ENCODE measurements at places on chromosomes 6 and 20.
A peak's percentile ranks its signal among the peaks of the same experiment; 100 is the strongest.

DNA sequence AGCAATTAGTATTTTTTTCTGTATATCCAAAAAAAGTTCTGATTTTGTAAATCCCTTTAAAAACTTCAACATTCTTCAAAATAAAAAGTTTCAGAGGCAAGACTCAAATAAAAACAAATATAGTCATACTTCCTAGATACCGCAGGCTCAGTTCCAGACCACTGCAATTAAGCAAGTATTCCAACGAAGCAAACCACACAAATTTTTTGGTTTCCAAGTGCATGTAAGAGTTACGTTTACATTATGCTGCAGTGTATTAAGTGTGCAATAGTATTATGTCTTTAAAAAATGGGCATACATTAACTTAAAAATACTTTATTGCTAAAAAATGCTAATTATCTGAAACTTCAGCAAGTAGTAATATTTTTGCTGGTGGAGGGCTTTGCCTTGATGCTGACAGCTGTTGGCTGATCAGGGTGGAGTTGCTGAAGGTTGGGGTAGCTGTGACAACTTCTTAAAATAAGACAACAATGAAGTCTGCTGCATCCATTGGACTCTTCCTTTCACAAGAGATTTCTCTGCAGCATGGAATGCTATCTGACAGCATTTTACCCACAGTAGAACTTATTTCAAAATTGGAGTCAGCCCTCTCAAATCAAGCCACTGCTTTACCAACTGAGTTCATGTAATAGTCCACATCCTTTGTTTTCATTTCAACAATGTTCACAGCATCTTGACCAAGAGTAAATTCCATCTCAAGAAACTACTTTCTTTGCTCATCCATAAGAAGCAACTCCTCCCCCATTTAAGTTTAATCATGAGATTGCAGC, 46.0 kb downstream of the PHIP start:
- peak; percentile 18 for DNase-seq

- DNase-seq = no peak
Measured at GRCh38 chr6:26494117-26494516, 6.0 kb upstream of the BTN1A1 start.

DNA sequence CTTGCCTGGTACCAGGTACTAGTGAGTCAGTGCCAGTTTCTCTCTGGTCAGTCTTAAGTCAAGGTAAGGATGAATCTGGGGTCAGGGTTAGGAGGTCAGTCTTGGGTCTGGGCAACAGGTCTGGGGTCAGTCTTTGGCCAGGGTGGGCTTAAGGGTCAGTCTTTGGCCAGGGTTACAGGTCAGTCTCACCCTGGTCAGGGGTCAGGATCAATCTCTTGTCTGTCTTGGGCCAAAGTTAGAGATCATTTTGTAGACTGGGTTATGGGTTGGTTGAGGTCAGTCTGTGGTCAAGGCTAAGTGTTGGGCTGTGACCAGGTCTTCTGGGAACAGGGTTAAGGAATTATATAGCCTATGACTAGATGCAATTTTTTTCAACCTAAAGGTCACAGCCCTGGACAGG, 12.8 kb upstream of the CAPN11 start:
- DNase-seq = no peak

GRCh38 chr20:50308513-50309279, 118.1 kb downstream of the CEBPB start:
- no peak for DNase-seq

DNA sequence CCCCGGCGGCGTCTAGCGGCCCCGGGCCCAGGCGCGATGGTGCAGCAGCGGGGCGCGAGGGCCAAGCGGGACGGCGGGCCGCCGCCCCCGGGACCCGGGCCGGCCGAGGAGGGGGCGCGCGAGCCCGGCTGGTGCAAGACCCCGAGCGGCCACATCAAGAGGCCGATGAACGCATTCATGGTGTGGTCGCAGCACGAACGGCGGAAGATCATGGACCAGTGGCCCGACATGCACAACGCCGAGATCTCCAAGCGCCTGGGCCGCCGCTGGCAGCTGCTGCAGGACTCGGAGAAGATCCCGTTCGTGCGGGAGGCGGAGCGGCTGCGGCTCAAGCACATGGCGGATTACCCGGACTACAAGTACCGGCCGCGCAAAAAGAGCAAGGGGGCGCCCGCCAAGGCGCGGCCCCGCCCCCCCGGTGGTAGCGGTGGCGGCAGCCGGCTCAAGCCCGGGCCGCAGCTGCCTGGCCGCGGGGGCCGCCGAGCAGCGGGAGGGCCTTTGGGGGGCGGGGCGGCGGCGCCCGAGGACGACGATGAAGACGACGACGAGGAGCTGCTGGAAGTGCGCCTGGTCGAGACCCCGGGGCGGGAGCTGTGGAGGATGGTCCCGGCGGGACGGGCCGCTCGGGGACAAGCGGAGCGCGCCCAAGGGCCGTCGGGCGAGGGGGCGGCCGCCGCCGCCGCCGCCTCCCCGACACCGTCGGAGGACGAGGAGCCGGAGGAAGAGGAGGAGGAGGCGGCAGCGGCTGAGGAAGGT, 715 bp downstream of the SOX12 start:
- DNase-seq = peak; percentile 66

DNA sequence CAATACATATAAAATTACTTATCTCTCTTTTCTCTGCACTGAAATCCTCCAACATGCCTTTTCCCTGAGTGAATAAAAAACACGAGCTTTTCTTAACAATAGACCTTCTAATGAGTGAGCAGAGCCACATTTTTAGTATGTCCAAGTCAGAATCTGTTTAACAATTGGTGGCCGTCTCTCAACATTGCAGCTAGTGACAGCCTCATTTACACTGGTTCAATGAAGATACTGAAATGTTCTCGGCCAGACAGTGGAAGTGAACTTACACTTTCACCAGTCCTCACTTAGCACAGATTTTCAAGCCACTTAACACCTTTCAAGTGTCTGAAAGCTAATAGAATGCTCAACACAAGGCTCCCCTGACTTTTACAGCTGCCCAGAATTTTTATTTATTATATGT, 767.1 kb downstream of the KIF16B start:
- DNase-seq = no peak

DNA sequence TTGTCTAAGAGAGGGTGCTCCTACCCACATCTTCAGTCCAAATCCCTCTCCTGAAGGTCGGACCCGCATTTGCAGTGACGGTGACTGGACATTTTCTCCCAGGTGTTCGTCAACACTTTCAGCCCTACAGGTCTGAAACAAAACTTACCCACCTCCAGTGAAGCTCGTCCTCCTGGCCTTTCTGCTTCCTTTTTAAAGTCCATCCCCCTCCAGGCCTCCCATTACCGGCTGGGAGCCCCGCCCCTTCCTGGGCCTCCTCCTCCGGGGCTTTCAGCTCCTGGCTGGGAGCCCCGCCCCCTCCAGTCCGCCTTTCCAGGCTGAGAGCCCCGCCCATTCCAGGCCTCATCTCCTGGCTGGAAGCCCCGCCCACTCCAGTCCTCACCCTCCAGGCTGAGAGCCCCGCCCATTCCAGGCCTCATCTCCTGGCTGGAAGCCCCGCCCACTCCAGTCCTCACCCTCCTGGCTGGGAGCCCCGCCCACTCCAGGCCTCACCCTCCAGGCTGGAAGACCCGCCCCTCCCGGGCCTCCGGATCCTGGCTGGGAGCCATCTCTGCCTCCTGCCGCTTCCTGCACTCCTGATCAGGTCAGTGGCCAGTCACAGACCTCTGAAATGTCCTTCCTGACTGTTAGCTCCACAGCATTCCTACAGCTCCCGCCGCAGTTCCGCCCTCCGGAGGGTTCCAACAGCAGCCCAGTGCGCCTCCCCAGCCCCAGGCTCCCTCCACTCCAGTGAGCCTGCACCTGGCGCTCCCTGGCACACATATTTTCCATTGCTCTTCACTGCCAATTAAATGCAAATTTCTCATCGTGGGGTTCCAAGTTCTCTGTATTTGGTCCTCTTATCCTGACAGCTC, 98.5 kb downstream of the LY86 start:
- DNase-seq = peak; percentile 97

Measured in hematopoietic multipotent progenitor cell treated with erythropoietin and hydrocortisone succinate and interleukin-3 and kit ligand, for 6 days (in vitro differentiated cells).